Activated naive CD8-positive, alpha-beta T cell treated with anti-CD3 and anti-CD28 coated beads for 36 hours (primary cell): ENCODE measurements at places on chromosomes 7 and 10. TPM values are rescaled to one million over a fixed set of nuclear protein-coding genes. Genes with fewer than 3 reads are reported as not detected.

Gene GBX1
- not detected for total RNA-seq

Gene SLC26A5
- total RNA-seq = not detected

Gene CRTAC1
- total RNA-seq = not detected

Gene PROSER2
- total RNA-seq = 2.8 TPM

Gene SFRP4
- not detected for total RNA-seq
